Left cardiac atrium (tissue), 4 donors: ENCODE measurements at places on chromosomes 11 and 22. TPM values are rescaled to one million over a fixed set of nuclear protein-coding genes. Genes with fewer than 3 reads are reported as not detected.

GRCh38 chr11:118912742-118913410 is 12.8 kb downstream of the BCL9L start:
- no peak for DNase-seq

- no peak for DNase-seq
Measured at GRCh38 chr11:71563406-71563805, 2.0 kb upstream of the KRTAP5-10 start.

Gene OR2AG1
- total RNA-seq = not detected

DNA sequence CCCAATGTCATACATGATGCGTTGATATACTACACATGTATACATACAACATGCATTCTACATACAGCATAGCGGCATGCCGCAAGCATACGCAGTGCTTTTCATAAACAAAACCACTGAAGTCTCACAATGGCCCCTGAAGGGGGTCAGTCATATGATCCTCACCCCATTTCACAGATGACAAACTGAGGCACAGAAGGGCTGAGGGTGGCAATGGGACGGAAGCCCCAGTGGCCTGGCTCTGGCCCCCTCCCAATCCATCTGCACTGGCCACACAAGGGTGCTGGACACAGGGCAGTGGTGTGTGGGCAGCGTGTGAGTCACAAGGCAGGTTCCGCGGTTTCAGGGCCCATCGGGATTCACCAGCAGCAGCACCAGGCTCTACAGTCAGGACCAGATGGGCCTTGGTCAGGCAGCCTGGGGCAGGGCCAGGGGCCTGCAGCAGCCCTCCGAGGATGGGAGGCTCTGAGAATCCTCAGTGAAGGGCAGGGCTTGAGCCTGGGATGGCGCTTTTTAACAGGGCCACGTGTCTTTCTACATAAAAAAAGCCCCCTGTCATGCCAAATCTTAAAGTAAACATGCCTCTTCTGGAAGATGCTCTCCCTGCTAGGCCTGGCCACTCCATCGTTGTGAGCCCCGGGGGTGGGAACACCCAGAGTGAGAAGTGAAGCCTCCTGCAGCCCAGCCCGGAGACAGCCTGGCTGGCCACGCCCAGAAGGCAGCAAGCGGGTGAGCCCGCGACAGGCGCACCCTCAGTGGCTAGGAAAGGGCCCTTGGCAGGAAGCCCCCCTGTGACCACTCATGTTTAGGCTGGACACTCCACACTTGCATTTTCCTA is 206.5 kb downstream of the CTTN start:
- no peak for DNase-seq

GRCh38 chr11:71431271-71431670 is 16.9 kb downstream of the DHCR7 start:
- no peak for DNase-seq

DNA sequence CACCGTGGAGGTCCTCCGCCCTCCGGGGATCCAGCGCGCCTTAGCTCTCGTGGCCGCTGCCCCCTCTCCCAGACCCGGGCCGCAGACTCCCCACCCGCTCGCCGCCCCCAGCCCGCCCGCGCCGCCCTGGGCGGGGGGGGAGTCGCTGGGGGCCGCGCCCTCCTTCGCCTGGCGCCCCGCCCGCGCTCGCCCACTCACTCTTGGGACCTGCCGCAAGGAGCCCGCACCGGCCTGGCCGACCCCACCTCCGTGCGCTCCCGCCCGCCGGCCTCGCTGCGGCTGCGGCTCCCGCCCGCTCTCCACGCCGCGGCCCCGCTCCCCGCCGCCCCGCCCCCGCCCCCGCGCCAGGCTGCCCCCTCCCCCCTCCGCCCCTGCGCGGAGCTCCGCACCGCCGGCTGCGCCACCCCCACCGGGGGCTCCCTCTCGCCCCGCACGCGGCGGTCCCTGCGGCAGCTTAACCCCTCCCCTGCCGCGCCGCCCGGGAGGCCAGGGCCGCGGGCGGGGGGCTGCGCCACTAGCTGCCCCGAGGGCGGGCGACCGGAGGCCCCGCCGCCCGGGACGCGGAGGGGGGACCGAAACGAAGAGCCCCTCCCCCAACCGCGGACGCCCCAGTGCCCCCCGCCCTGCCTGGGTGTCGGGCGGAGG is 724 bp upstream of the RASGRP2 start:
- DNase-seq = peak; percentile 36

Gene MPPED2
- total RNA-seq = 5.2 TPM

Gene HPX
- 0.38 TPM for total RNA-seq

GRCh38 chr22:29331213-29331612 is 15.7 kb upstream of the RASL10A start:
- no peak for DNase-seq

DNA sequence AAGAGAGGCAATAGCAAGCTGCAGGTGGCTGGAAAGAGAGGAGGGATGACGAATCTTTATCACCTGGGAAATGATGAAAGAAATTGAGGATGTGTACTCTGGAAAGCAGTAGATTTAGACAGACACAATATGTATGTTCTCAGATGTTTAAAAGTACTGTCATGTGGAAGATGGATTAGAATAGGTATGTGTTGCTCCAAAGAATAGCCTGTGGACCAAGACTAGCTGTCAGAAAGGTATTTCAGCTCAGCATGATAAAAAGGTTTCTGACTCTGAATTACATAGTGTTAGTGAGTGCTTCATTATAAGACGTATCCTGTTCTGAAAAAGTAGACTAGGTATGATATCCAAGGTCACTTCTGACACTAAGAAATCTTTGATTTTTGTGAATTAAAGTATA is 322.4 kb downstream of the CNTN5 start:
- DNase-seq = no peak

DNA sequence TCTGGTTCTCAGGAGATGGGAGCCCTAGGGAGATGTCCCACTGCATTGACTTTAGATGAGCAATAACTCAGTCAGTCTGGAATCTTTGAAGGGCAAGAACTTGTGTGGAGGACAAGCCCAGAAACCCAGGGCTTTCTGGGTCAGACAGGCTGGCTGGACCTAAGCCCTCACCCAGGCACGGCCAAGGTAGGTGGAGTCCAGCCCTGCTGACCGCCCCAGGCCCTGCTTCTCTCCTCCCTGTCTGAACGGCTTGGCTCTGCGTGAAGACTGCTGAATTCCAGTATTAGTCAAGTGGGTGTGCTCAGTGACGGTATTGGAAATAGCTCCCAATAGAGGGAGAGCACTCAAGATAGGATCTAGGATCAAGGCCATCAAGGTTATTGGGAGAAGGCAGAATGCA is 6.1 kb downstream of the CXCR5 start:
- DNase-seq = peak; percentile 88

Gene CD82
- total RNA-seq = 22.0 TPM

Gene ELMOD1
- 9.9 TPM for total RNA-seq

Gene ZBTB3
- 10.5 TPM for total RNA-seq

- no peak for DNase-seq
Measured at GRCh38 chr11:122267602-122268001, 151.6 kb upstream of the BLID start.

GRCh38 chr11:1127664-1128162 is 30.0 kb upstream of the MUC5AC start:
- DNase-seq = no peak

Gene EMID1
- total RNA-seq = 1.8 TPM

DNA sequence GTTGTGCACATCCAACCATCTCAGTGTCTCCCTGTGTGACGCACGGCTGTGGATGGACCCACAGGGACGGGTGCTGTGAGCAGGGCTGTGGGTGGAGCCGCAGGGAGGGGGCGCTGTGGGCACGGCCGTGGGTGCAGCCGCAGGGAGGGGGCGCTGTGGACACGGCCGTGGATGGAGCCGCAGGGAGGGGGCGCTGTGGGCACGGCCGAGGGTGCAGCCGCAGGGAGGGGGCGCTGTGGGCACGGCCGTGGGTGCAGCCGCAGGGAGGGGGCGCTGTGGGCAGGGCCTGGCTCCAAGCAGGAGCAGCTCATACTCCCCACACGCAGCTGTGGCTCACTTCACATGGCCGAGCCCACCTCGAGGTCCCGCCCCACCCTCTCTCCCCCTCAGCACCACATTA is 6.0 kb upstream of the MAPK11 start:
- peak; percentile 73 for DNase-seq

DNA sequence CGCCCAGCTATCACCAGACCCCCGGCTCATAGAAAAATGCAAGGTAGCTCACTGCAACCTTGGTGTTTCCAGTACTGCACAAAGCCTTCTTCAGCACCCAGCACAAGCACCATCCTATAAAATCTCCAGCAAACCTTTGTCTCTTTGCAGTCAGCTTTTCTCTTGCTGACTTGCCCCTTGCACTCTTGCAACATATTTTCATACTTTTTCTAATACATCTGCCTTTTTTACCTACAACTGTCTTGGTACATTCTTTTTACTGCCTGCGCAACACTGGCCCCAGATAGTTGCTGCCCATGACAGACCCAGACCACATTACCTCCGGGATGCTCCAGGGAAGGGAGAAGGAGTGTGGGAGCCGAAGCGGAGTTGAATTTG is 142.4 kb downstream of the MPPED1 start:
- no peak for DNase-seq

Gene SLN
- total RNA-seq = 669 TPM

Gene CEND1
- total RNA-seq = 0.58 TPM

DNA sequence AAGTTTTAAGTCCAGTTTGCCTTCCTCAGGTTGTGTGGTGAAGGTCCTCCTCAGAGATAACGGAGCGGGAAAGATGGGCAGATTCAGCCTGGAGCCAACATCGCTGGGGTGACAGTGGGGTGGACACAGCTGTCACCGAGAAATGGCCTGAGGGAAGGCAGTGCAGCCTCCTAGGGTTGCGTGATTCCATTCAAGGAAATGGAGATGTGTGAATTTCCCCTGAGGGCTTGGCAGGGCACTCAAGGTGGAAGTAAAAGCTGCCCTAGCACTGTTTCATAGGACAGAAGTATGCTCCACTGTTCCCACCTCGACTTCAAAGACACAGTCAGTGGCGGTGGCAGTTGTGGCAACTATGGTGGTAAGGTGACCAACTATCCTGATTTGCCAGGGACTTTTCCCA is 15.4 kb upstream of the CAT start:
- DNase-seq = no peak

Gene RTN4RL2
- 2.4 TPM for total RNA-seq

DNA sequence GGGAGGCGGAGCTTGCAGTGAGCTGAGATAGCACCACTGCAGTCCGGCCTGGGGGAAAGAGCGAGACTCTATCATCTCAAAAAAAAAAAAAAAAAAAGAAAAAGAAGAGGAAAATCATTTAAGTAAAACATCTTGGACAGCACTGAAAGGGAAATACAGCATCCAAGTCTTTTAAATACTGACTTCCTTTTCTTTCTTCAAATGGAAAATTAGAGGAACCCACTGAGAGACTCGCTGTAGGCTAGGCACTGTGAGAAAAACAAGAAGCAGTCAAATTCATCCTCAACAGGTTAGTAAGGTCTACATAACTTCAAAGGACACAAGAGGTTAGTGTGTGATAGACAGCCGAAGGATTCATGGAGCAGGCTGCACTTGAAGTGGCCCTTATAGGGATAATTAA is 243.7 kb downstream of the BLID start:
- no peak for DNase-seq

DNA sequence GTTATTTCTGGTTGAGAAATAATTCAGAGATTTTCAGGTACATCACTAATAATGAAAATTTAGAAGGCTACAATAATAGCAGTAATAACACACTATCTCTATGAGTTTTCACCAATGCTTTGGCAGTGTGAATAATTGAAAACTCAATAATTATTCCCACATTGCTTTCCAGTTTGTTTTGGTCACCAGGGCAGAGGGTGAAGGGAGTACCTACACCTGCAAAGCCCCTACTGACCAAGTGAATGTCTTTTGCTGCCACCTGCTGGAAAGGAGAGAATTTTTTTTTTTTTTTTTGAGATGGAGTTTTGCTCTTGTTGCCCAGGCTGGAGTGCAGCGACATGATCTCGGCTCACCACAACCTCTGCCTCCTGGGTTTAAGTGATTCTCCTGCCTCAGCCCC is 3.2 kb downstream of the NELL1 start:
- DNase-seq = no peak

- no peak for DNase-seq
Measured at GRCh38 chr11:29364006-29364405, 652.8 kb downstream of the KCNA4 start.

DNA sequence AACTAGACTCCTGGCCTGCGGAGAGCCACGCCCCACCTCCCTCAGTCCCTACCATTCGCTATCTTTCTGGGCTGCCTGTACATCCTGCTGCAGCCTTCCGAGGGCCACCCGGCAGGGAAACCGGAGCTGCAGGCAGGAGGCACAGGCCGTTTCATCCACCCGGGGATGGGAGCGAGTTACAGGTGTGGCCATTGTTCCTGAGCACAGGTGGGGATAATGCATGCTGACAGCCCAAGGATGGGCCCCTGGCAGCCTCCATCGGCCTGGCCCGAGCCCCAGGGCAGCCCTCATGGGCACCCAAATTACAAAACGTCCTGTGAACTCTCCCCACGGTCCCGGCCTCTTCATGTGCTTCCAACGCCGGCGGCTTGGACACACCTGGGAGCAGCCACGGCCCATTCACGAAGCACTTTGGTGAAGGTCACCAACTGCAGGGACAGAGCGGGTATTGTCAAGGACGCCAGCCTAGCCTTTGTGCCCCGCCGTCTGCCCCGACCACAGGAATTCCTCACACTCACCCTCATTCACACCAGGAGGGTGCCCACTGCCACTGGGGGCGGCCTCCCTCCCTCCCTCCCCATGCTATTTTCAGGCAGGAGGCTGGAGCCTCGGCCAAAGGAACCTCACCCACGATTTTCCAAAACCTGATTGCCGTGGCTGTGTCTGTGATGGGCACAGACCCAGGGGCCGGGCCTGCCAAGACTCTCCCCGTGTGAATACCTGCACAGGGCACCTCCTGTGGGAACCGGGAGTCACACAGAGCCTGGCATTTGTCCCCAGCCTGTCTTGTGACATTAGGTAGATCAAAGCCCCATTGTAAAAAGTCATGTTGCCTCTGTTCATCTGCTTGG is 42.1 kb upstream of the MYEOV start:
- no peak for DNase-seq

Gene FOXR1
- total RNA-seq = not detected

- no peak for DNase-seq
Measured at GRCh38 chr11:28140689-28141455, 32.7 kb downstream of the METTL15 start.

DNA sequence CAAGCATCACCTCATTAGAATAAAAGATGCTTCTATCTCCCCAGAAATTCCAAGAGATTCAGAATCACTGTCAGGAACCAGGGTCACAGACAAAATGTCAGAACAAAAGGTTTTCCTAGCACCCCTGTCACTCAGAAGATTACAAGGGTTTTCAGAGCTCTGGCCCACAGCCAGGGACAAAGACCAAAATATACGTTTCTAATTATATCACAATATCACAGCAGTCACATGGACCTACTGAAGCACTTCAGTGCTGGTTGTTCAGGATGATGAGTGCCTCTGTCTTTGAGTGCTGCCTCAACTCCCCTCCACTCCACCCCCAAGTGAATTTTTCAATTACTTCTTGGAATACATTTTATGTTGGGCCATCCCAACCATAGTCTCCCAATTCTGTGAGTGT is 21.9 kb upstream of the RTL6 start:
- DNase-seq = peak; percentile 72

GRCh38 chr11:58968251-58968711 is 29.0 kb downstream of the GLYATL1 start:
- DNase-seq = no peak
